ENCODE measurements at places on chromosomes 1 and 21.

- no peaks in the 10 kb centered on the region for H3K4me1 ChIP-seq
- no peaks in the 10 kb centered on the region for H3K27me3 ChIP-seq
These were observed 123.0 kb downstream of the LYPLAL1 start for GRCh38 chr1:219296430-219297355.

- H3K4me1 ChIP-seq, result no peaks in the 10 kb centered on the region
- no peak for DNase-seq
- H3K36me3 ChIP-seq, result peaks cover 5% of the 10 kb centered on the region
These were observed 10.5 kb upstream of the PGD start for GRCh38 chr1:10388387-10388715.

- no peaks in the 10 kb centered on the region for H3K27me3 ChIP-seq
- no peak overlapping the region for H3K4me3 ChIP-seq
These were observed 508.8 kb downstream of the PLPP3 start for GRCh38 chr1:56070601-56071000.

DNA sequence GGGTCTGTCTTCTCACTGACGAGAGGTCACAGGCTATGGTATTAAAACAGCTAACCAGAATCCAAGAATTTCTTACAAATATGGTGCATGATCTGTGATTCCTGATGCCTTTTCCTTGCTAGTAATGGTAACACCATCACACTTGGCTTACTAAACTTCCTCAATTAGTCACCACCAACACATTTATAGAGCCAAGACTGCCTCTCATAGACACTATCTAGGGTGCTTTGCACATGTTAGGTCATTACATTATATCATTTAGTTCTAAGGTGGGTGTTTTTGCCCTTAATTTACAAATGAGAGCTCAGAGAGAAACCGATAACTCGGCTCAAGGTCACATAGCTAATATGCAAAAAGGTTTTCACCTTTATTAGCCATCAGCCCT, 8.7 kb downstream of the KIF21B start:
- H3K27me3 ChIP-seq, result no peaks in the 10 kb centered on the region
- no peak overlapping the region for H3K4me3 ChIP-seq
- no peak overlapping the region for H3K27ac ChIP-seq

DNA sequence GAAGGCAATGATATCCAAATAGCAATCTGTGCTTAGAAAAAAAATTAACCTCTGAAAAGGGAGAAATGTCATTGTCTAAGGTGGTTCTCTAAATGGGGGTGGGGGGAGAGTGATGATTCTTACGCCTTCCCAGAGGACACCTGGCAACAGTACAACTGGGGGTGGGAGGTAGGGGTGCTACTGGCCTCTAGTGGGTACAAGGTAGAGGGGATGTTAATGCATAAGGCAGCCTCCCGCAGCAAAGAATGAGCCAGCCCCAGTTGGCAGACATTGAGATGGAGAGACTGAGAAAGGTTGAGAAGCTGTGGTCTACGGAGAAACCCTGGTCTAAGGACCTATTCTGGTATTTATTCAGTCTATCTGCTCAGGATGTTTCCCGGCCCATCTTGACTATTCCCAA, 472.2 kb upstream of the RUNX1 start:
- no peak for DNase-seq
- H3K36me3 ChIP-seq, result no peaks in the 10 kb centered on the region
- no peak overlapping the region for H3K4me3 ChIP-seq
- no peak overlapping the region for H3K27ac ChIP-seq
- H3K27me3 ChIP-seq, result no peaks in the 10 kb centered on the region

GRCh38 chr1:24754229-24754628, 9.0 kb downstream of the CLIC4 start:
- no peaks in the 10 kb centered on the region for H3K4me1 ChIP-seq
- peaks cover 5% of the 10 kb centered on the region for H3K36me3 ChIP-seq
- no peaks in the 10 kb centered on the region for H3K27me3 ChIP-seq
- no peak overlapping the region for H3K27ac ChIP-seq

- no peaks in the 10 kb centered on the region for H3K4me1 ChIP-seq
- no peak overlapping the region for H3K27ac ChIP-seq
- H3K36me3 ChIP-seq, result no peaks in the 10 kb centered on the region
- no peak for DNase-seq
These were observed 5.8 kb downstream of the PCNX2 start for GRCh38 chr1:233289676-233290075.

GRCh38 chr1:169689395-169689794, 22.0 kb downstream of the SELL start:
- no peaks in the 10 kb centered on the region for H3K36me3 ChIP-seq
- DNase-seq, result no peak
- no peaks in the 10 kb centered on the region for H3K4me1 ChIP-seq
- H3K27me3 ChIP-seq, result no peaks in the 10 kb centered on the region

DNA sequence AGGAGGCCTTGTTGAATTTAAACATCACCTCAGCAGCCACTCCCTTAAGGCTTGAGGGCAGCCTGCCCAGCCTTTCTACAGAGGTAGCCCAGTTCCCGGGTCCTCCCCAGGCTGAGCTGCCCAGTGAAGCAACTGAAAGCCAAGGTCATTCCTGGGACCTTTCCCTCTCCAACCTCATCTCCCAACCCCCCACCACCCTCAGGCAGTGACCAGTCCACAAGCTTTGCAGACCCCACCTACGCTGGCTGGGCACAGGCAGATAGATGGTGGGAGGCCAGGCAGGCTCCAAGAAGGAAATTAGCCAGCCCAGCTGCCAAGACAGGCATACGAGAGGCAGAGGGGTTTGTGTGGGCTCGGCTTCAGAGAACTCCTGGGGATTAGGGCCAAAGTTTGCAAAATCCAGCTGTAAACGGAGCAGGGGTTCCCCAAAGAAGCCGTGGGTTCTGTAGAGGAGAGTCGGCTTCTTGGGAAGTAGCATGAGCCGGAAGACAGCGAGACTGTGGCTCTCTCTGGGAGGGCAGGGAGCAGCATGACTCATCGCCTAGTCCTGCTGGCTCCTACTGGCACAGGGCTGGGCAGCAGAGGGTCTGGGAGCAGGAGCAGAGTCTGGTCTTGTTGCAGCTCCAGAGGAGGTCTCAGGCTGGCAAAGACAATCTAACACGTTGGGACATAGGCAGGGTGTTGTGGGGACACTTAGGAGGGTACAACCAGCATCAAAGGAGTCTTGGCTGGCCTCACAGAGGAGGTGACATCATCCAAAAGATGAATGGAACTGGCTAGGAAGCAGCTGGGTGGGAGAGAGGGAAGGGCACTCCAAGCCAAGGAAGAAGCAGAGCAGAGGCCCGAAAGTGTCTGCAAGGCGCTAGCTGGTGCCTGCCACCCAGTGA, 2.8 kb upstream of the ZC3H12A start:
- H3K27me3 ChIP-seq, result no peaks in the 10 kb centered on the region
- peaks cover 9% of the 10 kb centered on the region for H3K36me3 ChIP-seq
- peaks cover 37% of the 10 kb centered on the region for H3K4me1 ChIP-seq
- no peak overlapping the region for H3K4me3 ChIP-seq
- peak; percentile 54 for DNase-seq

- H3K4me1 ChIP-seq, result no peaks in the 10 kb centered on the region
- DNase-seq, result no peak
- no peaks in the 10 kb centered on the region for H3K36me3 ChIP-seq
- no peak overlapping the region for H3K27ac ChIP-seq
These were observed 134.2 kb upstream of the FGGY start for GRCh38 chr1:59162665-59163064.

DNA sequence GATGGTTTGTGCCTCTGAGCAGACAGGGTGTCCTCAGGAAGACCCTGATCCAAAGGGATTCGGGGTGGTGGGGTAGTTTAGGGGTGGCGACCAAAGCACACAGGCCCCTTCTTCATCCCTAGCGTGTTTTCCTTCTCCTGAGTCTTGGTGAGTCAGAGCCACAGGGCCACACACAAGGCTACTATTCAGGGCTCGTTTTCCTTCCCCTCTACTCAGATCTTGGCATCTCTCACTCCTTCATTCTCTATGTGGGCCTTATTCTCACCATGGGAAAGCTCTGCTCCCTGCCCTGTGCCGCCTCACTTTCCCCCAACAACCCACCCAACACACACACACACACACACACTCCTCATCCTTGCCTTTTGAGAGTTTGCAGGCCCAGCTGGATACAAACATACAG, 43.6 kb upstream of the WNT2B start:
- no peak overlapping the region for H3K4me3 ChIP-seq
- H3K36me3 ChIP-seq, result no peaks in the 10 kb centered on the region
- peak; percentile 40 for DNase-seq
- peaks cover 12% of the 10 kb centered on the region for H3K4me1 ChIP-seq
